ENCODE measurements at places on chromosomes 6 and 20.

GRCh38 chr20:16488086-16488485 lies 85.2 kb downstream of the KIF16B start:
- DNase-seq: peak; percentile 36

GRCh38 chr6:132089173-132089572 lies 138.0 kb upstream of the CCN2 start:
- DNase-seq: no peak

DNA sequence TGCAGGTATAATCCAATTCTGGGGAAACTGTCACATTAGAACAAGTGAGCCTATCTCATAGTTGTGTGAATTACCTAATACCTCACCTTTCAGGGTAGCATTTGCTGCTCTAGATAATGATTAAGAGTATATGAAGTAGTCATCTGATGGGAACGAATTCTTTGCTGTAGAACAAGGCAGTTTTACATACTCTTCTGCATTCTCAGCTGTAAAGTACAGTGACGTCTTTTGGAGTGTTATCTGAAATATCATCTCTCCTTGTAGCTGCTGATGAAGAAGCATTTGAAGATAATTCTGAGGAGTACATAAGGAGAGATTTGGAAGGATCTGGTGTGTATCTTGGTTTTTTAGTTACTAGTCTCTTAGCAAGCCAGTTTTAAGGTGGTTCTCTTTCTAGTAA lies 28.4 kb downstream of the CSE1L start:
- DNase-seq: no peak

GRCh38 chr6:165835410-165835851 lies 172.4 kb upstream of the PDE10A start:
- DNase-seq: no peak

DNA sequence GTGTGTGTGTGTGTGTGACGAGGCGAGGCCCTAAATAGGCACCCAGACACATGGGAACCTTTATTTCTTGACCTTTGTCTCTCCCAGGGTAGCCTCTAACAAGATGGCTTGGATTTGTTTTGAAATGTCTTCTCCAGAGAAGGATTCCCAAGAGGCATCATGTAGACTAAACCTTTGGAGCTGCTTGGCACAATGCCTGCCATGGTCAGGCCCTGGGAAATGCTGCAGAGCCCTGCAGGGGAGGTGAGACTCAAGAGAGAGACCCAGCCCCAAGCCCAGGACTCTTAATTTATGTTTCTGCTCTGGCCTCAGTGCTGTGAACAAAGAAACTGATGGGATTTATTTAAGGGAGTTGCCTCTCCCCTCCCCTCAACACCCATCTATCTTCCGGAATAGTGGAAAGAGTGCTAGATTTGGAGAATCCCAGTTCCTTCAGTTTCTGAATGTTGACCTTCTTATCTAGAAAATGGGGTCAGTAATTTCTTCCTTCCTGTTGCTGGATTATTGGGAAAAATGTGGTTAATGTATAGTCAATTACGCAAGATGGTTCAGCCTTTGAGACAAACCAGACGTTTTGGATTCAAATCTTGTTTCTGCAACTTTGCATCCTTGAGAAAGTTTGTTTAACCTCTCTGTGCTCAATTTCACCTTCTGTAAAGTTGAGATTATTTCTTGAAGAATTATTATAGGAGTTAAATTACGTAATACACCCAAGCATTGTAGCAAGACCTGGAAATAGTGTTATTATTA lies 434.8 kb downstream of the MAFB start:
- peak; percentile 6 for DNase-seq

- peak; percentile 68 for DNase-seq
Observed at GRCh38 chr6:136506124-136506799, 44.0 kb downstream of the MAP7 start.

DNA sequence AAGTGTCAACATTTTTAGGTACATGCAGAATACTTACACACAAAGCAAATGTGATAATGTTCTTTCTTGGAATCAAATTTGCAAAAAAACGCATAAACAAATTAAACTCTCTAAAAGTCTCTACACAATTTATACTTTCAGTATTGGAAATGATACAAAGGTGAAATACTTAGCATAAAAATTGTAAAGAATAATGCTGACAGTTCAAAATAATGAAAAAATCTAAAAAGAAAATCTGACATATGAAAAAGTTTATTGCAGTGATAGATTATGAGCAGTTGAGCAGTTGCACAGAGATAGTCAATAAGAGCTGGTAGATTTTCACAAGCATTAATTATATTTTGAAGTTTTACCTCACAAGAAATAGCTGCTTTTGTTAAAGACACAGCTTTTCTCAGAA lies 1176.4 kb upstream of the EYS start:
- no peak for DNase-seq

- peak; percentile 52 for DNase-seq
Observed at GRCh38 chr20:46022411-46023147, 6.4 kb upstream of the SLC12A5 start.

- DNase-seq: peak; percentile 90
Observed at GRCh38 chr6:119067091-119067490, 11.4 kb downstream of the FAM184A start.

GRCh38 chr6:71349395-71349794 lies 60.8 kb downstream of the OGFRL1 start:
- peak; percentile 65 for DNase-seq

DNA sequence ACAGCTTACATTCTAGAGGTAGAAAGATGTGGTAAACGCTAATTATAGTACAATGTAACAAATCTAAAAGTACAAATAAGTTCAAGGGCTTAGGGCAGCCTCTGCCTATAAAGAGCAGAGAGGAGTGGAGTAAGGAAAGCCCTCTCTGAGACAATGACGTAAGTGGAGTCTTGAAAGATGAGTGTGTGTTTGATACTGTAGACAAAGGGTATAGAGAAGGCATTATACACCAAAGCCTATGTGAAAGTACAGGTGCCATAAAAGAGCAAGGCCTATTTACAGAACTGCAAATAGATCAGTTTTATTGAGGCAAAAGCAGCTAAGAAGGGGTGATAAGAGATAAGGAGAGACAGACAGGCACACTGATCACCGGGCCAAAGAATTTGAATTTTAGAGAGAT lies 10.9 kb downstream of the GOPC start:
- DNase-seq: no peak

- no peak for DNase-seq
Observed at GRCh38 chr6:113651120-113651519, 206.0 kb upstream of the MARCKS start.

Measured in NCI-H69 (cell line).